Suppressor macrophage (primary cell): ENCODE measurements at places on chromosomes 7 and 10.

DNA sequence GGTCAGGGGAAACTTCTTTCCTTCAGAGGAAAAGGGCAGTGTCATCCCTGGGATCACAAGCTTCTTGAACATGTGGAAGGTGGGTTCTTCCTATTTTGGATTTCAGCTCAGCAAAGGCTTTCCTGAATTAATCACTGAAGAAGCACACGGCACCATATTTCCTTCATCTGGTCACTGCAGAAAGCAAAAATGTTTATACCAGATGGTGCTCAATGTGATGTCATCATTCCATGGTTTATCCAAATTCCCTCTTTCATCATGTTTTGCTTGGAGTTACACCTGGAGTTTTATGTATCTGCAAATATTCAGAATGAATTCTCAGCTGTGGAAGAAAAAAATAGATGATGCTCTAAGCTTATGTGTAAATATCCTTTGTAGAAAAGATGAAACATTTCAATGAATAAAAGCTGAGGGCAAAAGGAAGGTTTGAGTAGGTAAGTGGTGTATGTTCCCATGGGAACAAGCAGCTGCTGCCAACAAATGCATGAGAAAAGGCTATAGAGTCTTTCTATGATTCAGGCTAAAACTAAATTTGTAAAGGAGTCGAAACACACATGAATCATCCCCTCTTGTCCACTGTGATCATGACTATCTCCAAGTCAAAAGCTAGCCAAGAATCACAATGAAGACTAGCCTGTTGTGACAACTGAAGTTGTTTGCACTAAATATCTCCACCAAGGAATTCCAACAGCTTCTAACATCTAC, 26.9 kb upstream of the BPGM start:
- no peak for DNase-seq

DNA sequence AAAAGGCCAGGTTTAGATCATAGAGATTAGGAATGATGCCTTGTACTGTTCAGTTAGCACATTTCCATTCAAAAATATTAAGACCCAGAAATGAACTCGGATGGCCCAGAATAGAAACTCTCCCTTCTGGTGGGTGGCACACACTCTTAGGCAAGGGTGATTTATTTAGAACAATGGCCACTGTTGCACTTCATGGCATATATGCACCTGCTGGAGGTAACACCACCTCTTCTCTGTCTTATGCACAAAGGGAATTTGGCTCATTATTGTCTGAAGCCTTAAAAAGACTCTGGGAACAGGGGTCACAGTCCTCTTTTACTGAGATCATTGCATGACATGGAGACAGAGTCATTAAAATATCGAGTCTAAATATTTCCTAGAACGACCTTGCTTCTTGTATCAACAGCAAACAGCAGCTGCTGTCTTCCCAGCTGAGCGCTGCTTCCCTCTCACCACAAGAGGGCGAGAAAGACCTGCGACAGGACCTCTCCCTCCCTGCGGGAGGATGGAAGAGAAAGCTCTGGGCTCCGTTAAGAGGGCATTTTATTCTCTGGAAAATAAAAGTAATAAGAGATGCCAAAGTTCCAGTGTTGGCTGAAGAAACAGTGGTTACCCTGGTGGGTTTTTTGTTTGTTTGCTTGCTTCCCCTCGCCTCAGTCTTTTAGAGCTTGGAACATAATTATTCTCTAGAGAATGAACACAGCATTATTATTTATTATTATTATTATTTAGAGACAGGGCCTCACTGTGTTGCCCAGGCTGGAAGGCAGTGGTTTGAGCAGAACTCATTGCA, 13.5 kb upstream of the BAMBI start:
- peak; percentile 84 for DNase-seq

GRCh38 chr10:101467286-101467770, 113.4 kb downstream of the BTRC start:
- peak; percentile 76 for DNase-seq

DNA sequence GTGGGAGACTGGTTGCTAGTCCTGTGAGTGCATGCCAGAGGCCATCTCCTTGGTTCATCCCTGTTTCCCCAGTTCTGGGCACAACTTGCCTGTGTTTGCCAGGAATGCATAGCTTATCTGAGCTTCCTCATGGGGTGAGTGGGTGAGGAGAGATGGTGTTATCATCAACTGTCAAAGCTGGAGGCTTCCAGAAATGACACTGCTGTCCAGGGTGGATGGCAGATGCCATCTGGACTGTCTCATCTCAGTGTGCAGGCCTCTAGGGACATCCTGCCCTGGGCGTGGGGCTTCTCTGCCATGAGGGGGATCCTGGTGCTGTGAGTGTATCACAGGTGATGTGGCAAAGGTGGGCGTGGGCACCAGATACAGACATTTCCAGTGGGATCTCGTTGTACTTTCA, 328.6 kb downstream of the DPP6 start:
- DNase-seq, result no peak

DNA sequence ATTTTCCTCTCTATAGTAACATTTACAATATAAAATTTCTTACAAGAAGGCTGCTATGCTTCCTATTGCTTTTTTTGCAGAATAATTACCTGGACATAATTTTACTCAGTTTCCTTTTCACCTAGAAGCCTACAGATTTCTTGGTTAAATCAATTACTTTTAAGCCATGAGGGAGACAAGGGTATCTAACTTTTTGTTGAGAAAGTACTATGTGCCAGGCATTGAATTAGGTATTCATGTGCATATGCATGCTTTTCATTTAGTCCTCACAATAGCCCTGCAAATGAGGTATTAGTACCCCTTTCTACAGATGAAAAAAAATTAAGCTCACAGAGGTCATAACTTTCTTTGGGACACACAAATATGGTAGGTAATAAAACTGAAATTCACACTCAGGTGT, 16.4 kb downstream of the PCGF6 start:
- no peak for DNase-seq

DNA sequence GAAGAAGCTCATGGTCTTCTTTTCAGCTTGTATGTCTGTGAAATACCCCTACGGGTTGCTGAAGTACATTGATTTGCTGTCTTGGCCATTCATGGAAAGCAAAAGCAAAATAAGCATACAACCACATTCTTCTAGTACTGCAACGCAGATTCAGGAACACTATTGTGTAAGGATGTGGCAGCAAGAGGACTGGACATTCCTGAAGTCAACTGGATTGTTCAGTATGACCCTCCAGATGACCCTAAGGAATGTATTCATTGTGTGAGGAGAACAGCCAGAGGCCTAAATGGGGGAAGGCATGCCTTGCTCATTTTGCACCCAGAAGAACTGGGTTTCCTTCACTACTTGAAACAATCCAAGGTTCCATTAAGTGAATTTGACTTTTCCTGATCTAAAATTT, 133.4 kb upstream of the ANKRD1 start:
- no peak for DNase-seq

GRCh38 chr10:60289800-60290199, 99.9 kb downstream of the ANK3 start:
- DNase-seq, result no peak

DNA sequence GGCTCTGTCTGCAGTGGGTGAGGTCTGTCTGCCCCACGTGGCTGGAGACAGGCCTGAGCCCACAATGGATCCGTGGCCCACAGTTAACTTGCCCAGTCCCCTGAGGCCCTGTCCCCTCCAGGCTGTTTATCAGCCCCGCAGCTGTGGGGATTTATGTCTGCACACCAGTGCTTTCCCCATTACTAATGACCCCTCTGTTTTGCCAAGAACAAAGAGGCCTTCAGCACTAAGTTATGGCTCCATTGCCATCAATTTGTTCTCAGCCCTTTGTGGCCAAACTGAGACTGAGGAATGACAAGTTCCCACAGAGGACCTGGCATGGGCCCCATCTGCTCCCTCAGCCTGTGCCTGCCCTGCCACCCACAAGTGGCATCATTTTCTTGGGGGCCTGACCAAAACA, 138.2 kb downstream of the C10orf105 start:
- DNase-seq, result no peak

DNA sequence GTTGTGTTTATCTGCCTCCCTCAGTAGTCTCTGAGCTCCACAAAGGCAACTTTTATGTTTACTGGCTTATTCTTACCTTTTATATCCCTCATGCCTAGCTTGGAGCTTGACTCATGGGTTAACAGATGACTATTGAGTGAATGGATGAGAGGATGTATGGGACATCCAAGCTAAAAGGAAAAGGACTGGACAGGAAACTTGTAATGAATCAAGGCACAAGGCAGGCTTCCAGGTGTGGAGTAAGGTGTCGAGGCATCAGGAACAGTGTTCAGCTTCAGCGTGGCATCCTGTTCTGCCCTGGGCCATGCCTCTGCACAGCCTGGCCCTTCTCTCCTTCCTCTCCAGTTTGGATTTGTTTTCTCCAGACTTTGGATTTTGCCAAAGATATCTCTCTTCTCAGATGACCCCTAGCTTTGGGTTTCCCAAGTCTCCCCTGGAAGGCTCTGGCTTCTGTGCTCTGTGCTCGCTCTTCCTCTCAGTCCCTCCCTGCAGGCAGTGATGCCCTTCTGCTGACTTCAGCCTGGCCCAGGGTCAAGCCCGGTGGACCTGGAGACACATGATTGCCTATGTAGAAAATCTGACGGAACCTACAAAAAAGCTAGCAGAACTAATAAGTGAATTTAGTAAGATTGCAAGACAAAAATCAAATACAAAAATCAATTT, 367.3 kb downstream of the CXCL12 start:
- DNase-seq, result no peak

- DNase-seq, result no peak
These were observed 668 bp downstream of the GPR37 start for GRCh38 chr7:124764847-124765400.

- peak; percentile 37 for DNase-seq
These were observed 41.4 kb upstream of the BET1 start for GRCh38 chr7:94045581-94045980.

DNA sequence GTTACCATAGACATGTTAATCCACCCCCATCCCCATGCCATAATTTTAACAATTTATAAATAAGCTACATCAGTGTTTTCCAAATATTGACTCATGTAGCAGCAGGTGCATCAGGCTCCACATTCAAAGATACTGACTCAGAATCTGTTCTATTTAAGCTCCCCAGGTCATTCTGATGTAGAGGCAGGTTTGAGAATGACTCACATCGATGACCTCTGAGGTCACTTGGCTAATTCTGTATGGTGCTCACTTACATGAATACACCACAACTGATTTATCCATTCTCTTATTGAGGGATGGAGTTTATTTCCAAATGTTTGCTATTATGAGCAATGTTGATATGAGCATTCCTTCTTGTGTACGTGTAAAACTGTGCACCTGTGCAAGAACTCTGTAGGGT, 1159.0 kb downstream of the TYW1 start:
- DNase-seq, result no peak

DNA sequence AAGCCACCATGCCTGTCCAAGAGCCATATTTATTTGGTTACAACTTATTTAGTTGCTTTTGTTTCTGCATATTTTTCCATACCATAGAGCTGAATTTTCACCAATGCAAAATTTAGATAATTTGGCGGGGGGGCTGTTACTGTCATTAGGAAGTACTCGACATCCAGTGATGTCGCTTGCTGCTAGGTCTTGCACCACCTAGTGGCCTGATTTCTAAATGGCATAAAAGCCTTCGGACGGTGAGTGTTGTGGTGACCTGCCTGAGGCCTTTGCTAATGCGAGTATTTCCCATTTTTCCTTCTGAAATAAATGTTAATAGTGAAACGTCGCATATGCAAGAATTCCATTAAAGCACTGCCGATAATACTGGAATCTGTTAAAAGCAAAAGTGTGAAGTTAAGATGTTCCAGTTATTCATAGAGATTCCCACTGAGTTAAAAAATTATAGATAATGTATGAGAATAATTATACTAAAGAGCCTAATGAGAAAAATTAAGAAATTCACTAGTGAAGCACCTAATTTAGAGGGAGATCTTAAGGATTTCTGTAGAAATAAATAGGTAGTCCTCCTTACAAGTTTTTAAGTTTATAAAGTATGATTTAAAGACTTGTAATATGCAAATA, 86.1 kb upstream of the DNAJB6 start:
- peak; percentile 69 for DNase-seq

- DNase-seq, result no peak
These were observed 20.8 kb downstream of the RALA start for GRCh38 chr7:39644170-39644569.

- no peak for DNase-seq
These were observed 8.4 kb upstream of the CH25H start for GRCh38 chr10:89215511-89215910.

DNA sequence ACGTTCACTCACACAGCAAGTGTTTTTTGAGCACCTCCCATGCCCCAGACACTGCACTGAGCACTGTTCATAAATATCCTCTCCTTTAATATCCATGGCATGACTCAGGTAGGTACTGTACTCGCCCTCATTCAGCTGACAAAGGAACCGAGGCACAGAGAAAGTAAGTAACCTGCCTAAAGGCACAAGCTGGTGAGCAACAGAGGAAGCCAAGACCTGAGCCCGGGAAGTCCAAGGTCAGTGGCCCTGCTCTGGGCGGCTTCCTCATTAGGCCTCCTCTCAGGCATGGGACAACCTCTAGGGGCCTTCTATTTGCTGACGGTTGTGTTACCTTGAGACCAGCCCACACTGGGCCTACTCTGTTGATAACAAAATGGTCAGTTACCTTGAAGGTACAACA, 45.1 kb upstream of the EZH2 start:
- no peak for DNase-seq

DNA sequence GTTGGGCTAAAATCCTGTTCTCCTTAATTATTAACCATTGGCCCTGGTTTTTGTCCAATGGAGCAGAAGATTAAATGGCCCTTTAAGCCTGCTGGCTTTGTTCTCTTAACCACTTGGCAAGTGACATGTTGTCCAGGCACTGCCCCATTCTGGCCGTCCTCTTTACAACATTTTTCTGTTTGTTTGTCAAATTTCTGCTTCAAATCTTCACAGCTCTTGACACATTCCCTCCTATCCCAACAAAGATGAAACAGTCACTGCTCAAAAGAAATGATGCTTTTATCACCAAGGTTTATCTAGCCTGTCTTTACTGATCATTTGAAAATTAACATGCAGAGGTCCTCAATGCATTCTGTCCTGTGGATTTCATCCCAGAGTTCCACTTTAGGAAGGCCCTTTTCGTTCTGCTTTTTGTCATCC, 700.4 kb downstream of the KCNMA1 start:
- DNase-seq, result no peak

DNA sequence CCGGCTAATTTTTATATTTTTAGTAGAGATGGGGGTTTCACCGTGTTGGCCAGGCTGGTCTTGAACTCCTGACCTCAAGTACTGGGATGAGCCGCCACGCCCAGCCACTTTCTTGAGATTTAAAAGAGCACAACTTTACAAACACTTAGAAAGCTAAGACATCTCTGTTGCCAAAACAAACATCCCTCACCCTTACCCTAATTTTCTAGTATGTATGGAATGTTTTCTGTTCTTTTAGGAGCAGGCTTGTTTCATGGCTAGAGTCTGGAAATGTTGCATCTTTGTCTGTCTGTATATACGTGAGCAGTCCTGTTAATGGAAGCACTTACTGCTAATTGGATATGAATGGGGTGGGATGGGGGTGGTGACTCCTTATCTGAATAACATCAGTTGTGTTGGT, 2.9 kb downstream of the OLAH start:
- no peak for DNase-seq

- DNase-seq, result peak; percentile 54
These were observed 229.5 kb upstream of the FZD1 start for GRCh38 chr7:91034459-91035368.

DNA sequence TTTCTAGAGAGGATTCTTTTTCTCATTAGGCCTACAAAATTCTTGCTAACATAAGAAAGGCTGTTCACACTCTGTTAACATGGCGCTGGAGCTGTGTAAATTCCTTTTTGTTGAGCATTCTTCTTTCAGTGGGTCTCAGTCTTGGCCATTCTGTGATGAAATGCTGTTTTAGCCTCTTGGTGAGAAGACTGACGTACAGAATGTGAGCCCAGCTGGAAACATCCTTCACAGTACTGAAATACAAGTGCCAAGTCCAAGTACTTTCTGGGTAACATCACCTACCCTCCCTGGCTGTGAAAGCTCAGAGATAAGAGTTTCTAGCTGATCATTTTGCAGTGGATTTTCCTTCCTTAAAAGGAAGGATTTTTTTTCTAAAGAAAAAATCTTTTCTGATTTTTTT, 231.8 kb downstream of the AHR start:
- DNase-seq, result no peak
